ENCODE measurements at places on chromosomes 3 and 15. TPM values are rescaled to one million over a fixed set of nuclear protein-coding genes. Genes with fewer than 3 reads are reported as not detected.

DNA sequence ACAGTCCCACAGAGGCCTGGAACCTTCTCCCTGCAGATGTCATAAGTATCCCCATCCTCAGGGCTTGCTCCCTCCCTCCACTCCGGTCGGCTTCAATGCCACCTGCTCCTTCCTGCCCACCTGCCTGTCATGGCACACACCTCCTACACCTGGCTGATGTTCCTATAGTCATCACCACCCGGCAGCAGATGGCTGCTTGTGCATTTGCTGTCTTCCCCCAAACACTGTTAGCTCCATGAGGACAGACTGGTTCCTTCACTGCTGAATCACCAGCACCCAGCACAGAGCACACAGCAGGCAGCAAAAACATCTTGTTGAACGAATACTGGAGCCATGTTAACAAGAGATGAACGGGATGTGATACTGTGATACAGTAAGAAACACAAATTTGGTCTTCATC lies 14.8 kb downstream of the TARS3 start:
- no peak for DNase-seq

- no peak for DNase-seq
Observed at GRCh38 chr3:52002748-52003147, 7.1 kb upstream of the RPL29 start.

GRCh38 chr15:64858021-64858575 lies 16.4 kb downstream of the PLEKHO2 start:
- no peak for DNase-seq

DNA sequence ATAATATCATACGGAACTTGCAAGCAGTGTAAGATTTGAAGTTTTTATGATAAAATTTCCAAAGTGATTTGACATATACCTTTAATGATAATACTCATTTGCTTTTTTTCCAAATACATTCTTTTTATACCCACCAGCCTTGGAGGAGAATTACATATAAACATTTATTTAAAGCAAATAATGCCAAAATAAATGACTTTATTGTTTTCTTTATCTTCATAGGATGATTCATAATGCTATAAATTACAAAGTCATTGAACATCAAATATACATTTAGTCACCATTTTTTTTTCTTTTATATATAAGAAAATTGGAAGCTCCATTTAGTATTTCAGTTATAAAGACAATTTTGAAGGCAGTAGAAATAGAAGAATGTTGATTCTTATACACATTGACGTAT lies 450.9 kb downstream of the NAALADL2 start:
- no peak for DNase-seq

DNAJA4 gene
- 26.5 TPM for total RNA-seq
